ENCODE measurements at places on chromosomes 16 and 17.

GRCh38 chr17:75263055-75263454, 1.4 kb downstream of the MRPS7 start:
- no peak for DNase-seq

- no peak for DNase-seq
Observed at GRCh38 chr17:61230972-61231820, 168.4 kb upstream of the TBX2 start.

DNA sequence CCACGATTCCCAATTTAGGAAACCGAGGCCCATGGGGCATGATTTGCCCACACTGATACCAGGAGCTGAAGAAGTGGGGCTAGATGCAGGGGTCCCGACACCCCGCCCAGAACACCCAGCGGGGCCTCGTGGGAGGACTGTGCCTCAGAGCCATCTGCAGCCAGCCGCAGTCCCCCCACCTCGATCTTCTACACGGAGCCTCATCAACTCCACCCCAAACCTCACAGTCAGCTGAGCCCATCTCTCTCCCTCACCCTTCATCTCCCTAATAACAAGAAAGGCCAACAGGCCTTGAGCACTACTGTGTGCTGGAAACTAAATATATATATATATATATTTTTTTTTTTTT, 4.2 kb downstream of the ITGAE start:
- DNase-seq: peak; percentile 16

DNA sequence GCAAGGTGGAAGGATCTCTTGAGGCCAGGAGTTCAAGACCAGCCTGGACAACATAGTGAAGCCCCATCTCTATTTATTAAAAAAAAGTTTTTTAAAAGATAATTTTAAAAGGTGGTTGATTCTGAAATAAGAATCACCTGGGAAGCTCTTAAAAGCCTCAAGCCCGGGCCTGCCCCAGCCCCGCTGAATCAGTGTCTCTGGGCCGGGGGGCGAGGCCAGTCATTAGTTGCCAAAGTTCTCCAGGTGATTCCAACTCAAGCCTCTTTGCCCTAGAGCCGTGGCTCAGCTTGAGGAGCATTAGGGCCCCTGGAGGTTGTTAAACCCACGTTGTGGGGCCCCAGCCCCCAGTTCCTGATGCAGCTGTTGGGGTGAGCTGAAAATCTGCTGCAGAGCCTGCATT, 24.6 kb downstream of the JPH3 start:
- no peak for DNase-seq

DNA sequence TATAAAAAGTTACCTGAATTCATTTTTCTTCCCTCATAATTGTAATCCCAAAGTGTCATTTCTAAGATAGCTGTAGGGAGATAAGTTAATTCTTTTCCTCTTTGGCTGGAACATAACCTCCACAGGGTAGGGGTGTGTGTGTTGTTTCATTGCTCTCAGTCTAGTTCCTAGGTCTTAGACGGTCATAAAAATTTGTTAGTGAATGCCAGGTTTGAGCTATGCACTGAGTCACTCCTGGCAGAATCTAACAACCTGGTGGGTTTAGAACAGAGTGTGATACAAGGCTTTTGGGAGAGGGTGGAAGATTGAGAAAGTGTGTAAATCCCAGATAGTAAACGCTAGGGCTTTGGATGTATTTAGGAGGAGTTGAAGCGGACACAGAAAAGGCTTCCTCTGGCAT, 894 bp upstream of the PHKG2 start:
- DNase-seq: no peak

GRCh38 chr16:35564889-35565288, 2105.5 kb downstream of the TP53TG3F start:
- DNase-seq: no peak

GRCh38 chr16:66369055-66369592, 2.6 kb downstream of the CDH5 start:
- DNase-seq: no peak

- DNase-seq: no peak
Observed at GRCh38 chr16:8849411-8850011, 19.3 kb downstream of the CARHSP1 start.

- no peak for DNase-seq
Observed at GRCh38 chr16:66695471-66695934, 1.0 kb downstream of the CMTM4 start.

- no peak for DNase-seq
Observed at GRCh38 chr16:80084614-80085013, 456.2 kb upstream of the DYNLRB2 start.

- no peak for DNase-seq
Observed at GRCh38 chr16:24482681-24483202, 56.6 kb upstream of the RBBP6 start.

DNA sequence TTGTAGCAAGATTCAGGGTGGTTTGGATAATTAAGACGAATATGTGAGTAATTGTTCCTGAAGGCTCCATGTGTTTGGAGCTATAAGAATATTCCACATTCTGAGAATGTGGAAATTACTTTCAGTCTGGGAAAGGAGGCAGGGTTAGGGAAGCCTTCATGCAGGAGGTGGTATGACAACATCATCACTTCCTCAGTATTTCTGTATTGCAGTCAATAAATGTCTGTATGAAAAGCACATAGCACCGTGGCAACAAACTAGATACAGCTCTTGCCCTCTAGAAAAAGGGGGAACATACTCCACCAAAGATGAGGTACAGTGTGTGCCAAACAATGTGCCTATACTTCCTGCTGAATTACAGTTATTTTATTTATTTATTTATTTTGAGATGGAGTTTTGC, 26.1 kb upstream of the DHRS7B start:
- DNase-seq: no peak

DNA sequence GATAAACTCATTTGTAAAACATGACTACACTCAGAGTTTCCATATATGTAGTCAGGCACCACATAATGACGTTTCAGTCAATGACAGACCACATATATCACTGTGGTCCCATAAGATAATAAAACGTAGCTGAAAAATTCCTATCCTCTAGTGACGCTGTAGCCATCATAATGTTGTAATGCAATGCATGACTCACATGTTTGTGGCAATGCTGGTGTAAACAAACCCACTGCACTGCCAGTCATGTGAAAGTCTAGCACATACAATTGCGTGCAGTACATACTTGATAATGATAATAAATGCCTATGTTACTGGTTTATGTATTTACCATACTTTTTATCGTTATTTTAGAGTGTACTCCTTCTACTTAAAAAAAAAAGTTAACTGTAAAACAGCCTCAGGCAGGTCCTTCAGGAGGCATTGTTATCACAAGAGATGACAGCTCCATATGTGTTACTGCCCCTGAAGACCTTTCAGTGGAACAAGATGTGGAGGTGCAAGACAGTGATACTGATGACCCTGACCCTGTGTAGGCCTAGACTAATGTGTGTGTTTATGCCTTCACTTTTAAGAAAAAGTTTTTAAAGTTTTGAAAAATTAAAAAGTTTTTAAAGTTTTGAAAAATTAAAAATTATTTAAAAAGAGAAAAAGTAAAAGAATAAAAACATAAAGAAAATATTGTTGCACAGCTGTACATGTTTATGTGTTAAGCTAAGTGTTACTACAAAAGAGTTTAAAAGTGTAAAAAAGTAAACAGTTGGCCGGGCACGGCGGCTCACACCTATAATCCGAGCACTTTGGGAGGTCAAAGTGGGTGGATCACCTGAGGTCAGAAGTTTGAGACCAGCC, 9.0 kb downstream of the STAT5B start:
- DNase-seq: peak; percentile 32

DNA sequence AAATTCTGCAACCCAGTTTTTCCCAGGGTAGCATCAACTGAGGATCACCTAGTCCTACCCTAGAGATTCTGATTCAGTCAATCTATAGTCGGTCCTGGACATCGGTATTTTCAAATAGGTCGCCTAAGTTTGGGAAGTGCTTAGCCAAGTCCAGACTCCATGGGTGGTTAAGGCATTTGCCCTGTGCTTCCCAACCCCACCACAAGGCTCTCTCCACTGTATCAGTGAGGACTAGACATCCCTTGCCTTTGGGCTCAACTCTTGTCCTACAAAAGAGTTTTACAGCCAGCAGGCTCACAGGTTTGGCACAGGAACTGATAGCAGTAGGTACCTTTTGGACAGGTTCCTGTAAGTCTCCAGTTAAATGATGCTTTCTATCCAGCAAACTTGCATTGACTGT, 13.8 kb downstream of the HYDIN start:
- no peak for DNase-seq

GRCh38 chr17:2207815-2208515, 95.6 kb downstream of the SMG6 start:
- no peak for DNase-seq

GRCh38 chr16:75108792-75109731, 7.5 kb downstream of the LDHD start:
- peak; percentile 72 for DNase-seq

DNA sequence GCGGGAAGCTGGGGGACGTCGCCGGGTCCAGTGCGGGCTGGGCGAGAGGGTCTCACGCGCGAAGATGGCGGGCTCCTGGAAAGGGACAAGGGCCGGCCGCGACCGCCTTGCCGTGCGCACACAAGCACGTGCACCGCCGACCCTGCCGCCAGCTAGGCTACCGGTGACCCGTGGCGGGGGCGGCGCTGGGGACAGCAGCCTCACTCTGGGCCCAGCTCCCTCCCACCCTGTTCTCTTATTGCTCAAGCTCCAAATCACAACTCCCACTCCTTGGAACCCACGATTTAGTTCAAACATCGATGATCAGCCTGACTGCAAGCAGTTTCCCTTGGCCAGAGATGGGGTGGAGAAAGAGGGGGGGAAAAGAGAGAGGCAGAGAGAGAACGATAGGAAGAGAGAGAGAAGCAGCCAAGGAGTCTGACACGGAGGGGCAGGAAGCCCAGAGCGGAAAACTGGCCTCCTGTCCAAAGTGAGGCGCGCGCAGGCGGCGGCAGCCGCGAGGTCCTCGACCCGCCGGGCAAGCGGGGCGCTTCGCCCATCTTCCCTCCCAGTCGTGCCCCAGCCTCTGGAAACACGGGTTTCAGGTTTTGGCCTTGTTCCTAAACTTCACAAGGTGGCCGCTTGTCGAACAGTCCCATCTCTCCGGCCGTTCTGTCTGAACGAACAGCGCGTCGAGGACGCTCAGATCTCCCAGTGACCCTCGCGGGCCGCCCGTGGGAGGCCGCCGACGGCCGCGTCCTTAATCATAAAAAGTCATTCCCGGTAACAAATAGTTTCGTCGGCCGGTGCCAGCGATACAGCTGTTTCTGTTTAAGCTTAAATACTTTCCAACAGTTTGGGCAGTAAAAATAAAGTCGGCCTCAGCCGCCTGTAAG, 1.7 kb upstream of the CBX8 start:
- no peak for DNase-seq

- DNase-seq: no peak
Observed at GRCh38 chr17:77409282-77410161, 268.8 kb downstream of the SEC14L1 start.

- DNase-seq: no peak
Observed at GRCh38 chr16:73199214-73199613, 151.3 kb upstream of the ZFHX3 start.

GRCh38 chr16:22346483-22346882, 27.9 kb downstream of the CDR2 start:
- DNase-seq: no peak

- no peak for DNase-seq
Observed at GRCh38 chr16:30924913-30925631, 1.7 kb downstream of the FBXL19 start.

- DNase-seq: no peak
Observed at GRCh38 chr16:67594256-67594915, 32.1 kb downstream of the CTCF start.

- DNase-seq: no peak
Observed at GRCh38 chr16:81767987-81768592, 11.0 kb upstream of the PLCG2 start.

- DNase-seq: no peak
Observed at GRCh38 chr17:75834928-75835653, 9.1 kb downstream of the UNC13D start.

GRCh38 chr16:89982318-89982717, 33.8 kb downstream of the DEF8 start:
- DNase-seq: no peak

- DNase-seq: no peak
Observed at GRCh38 chr16:54110016-54110981, 176.3 kb downstream of the IRX3 start.

DNA sequence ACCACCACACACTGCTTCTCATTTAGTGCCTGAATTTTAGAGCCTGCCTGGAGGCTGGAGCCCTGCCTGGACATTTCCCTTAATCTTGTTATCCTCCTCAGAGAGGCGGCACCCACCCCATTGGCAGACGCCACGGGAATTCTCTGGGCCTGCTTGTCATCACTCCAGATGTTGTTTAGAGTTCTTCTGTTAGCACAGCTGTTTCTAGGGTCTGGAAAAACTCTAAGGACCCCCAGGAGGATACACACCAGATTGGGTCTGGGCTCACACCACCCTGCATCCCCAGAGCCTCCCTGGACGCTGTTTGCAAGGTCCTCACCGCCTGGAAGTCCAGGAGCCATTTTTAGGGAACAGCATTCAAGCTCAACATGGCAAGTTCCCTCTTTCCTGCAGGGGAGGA, 565 bp upstream of the XAF1 start:
- DNase-seq: no peak

DNA sequence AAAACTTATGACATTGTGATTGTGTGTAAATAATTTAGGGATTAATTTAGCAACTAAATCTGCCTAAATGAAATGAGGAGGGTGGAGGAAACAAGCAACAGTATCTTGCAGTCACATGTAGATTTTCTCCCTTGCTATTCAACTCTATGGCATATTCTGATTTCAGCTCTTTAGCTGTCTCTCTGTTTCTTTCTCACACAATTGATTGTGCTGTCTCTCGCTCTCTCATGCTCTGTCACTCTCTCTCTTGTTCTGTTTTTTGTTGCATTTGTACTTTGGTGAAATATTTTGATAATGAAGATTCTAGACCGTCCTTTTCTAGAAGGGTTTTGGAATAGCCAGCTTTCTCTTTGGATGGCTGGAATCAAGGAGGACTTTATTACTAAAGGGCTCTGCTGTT, 70.6 kb downstream of the BCAS3 start:
- DNase-seq: no peak

DNA sequence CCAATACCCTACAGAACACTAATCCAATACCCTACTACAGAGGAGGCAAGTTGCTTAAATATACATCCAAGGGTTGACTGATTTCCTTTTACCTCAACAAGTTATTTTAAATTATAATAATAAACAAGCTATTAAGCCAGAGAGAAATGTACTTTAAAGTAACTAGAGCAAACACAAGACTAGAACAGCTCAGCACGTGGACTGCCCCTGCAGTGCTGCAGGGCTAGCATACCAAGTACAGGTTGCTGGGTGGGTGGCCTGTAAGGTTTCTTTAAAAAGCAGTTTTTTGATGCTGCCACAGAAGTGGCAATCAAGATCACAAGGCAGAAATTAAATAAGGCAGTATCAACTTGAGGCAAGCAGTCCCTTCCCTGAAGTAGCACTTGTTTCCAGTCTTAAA, 63.5 kb downstream of the PARN start:
- no peak for DNase-seq
